Urothelium cell line (cell line): ENCODE measurements at places on chromosomes 11 and 22.
A peak's percentile ranks its signal among the peaks of the same experiment; 100 is the strongest.

DNA sequence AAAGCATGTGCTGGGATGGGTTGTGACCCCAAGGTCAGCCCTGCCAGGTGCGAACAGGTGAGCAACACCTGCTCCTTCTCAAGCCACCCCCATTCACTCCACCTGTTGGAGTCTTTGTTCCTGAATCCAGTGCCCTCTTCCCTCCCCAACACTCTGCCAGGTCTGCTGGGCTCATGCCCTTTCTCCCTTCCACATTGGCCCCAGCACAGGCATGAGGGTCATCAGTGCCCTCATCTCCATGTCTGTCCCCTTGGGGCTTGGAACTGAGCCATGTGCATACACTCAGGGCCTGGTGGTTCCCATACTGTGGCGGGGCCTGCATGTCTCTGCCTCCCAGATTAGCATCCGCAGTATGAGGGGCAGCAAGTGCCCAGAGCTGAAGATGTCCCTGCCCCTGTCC is 19.1 kb downstream of the RFPL2 start:
- no peak for DNase-seq

GRCh38 chr11:78949976-78950690 is 375.5 kb upstream of the NARS2 start:
- no peak for DNase-seq

GRCh38 chr11:119505861-119506260 is 82.9 kb upstream of the THY1 start:
- DNase-seq, result no peak

DNA sequence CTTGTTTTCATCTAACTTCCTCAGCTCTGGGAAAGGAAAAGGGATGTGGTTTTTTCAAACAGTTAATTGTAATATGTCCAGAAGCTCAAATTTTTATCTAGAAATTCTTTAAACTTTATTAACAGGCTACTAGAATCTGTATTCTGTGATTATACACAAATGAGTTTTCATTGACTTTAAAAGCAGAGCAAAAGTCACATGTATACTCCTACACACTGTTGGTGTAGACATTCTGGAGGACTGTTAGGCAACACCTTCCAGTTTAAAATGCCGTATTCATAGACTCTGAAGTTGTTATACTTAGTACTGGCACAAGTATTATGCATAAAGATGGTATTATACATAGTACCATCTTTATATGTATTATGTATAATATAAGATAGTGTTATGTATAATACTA is 64.9 kb downstream of the SPECC1L start:
- DNase-seq, result no peak

DNA sequence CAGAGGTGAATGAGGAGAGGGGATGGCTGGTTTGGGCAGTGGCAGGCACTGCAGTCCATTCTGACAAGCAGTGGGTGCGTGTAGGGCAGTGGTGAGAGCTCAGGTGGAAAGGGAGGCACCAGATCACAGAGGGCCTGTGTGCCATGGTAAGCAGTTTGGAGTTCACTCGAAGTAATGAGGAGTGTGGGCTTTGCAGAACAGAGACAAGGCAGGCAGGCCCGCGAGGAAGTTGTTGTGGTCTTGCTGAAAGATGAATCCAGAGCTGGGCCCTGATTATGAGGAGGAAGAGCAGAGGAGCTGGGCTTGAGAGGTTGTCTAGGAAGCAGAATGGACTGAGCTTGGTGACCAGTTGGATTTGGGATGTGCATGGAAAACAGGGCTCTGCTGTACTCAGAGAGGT is 1.6 kb upstream of the DNAJB13 start:
- no peak for DNase-seq

- peak; percentile 78 for DNase-seq
These were observed 55.1 kb downstream of the PACSIN2 start for GRCh38 chr22:42959576-42960509.
